ENCODE measurements at places on chromosomes 6 and 20.
A peak's percentile ranks its signal among the peaks of the same experiment; 100 is the strongest.

DNA sequence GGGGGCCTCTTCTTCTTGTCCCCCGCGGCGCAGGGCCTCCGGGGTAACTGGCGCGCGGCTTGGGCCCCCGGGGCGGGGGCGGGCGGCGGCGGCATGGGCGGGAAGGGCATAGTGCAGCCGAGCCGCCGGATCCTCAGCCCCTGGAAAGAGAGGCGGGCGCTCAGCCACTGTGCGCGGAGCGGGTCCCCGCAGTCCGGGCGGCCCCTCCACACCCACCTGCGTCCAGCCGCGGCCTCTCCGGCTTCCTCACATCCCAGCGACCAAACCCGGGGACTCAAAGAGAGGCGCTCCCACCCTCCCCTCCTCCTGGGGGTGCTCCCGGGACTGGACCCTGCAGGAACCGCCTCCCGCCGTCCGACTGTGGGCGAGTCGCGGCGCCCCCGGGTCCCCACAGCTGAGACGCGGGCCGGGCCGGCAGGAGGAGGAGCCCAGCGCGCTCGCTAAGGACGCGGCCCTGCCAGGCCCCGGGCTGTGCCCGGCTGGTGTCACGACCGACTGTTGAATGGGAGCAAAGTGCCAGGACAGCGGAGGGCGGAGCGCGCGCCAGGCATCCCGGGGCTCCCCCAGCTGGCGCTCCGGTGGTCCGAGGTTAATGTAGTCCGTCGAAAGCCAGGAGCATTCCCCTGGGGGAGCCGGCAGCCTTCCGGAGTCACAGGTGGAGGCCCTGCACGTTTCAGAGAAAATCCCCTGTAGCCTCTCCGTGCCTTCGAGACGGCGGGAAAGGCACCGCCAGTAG, at the start of gene PRR18:
PRR18 (minus strand) TSS at position 360 of the 736 bp plus-strand sequence; CDS start at position 110, 250 bp downstream.
- DNase-seq = peak; percentile 55

- no peak for DNase-seq
Observed at GRCh38 chr6:165762876-165763275, 99.8 kb upstream of the PDE10A start.

GRCh38 chr6:10719296-10719963, 3.4 kb upstream of the TMEM14C start:
- no peak for DNase-seq

- no peak for DNase-seq
Observed at GRCh38 chr20:2559279-2559626, 22.9 kb downstream of the TMC2 start.

- DNase-seq = no peak
Observed at GRCh38 chr6:116369964-116370759, 585 bp upstream of the DSE start.

GRCh38 chr6:156731396-156731795, 45.8 kb upstream of the ARID1B start:
- peak; percentile 63 for DNase-seq

- no peak for DNase-seq
Observed at GRCh38 chr20:32513031-32513866, 71.9 kb downstream of the NOL4L start.

DNA sequence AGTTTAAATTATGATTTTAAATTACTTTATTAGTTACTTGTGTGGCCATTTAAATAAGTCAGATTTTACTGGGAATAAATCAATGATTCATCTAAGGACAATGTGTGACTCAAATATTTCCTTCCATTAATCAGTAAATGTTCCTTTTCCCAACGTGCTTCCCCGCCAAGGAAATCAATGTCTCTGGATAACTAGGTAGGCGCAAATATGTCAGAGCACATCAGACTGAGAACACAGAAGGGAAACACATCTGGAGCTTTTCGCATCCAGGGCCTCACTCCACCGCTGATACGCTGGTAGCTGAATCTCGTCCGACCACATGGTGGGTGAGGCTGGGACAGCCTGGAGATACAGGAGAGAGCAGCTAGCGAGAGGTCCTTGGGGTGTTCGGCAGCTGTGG, 56.4 kb upstream of the RPS6KA2 start:
- no peak for DNase-seq

DNA sequence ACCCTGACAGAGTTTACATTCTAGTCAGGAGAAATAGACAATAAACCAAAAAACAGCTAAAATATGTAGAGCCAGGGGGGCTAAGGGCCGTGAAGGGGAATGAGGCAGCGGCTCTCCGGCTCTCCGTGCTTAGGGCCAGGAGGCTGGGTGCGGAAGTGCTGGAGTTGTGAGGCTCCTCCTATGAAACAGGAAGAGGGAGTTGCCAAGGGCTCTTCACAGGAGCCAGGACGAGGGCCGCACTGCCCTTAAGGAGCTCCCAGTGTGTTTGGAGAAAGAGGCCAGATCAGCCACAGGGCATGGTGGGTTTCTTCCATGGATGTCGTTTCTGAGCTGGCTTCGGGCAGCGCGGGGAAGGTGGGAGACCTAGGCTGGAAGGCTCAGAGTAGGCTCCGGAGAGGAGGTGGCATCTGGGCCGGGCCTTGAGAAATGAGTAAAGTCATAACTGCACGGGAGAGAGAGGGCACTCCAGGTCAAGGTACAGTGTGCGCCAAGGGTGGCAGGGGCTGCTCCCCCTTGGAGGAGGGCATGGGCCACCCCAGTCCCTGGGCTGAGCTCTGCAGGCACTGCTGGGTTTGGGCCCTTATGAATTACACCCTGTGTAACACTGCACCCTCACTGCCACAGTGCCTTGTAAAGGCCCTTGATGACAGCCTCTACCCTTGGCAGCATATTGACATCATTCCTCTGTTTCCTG, 20.8 kb upstream of the MLN start:
- no peak for DNase-seq

- no peak for DNase-seq
Observed at GRCh38 chr6:156114541-156114940, 658.9 kb upstream of the NOX3 start.

DNA sequence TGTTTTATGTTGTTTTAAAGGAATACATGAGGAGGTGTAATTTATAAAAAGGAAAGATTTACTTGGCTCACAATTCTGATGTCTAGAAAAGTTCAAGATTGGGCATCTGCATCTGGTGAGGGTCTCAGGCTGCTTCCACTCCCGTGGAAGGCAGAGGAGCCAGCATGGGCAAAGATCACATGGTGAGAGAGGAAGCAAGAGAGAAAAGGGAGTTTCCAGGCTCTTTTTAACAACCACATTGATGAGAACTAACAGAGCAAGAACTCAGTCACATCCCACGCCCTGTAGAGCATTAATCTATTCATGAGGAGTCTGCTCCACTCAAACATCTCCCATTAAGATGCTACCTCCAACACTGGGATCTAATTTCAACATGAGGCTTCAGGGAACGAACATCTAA, 1666.3 kb downstream of the HACE1 start:
- no peak for DNase-seq

- DNase-seq = no peak
Observed at GRCh38 chr20:38320221-38320620, 16.3 kb downstream of the BPI start.

GRCh38 chr20:50559149-50559548, 49.0 kb downstream of the PTPN1 start:
- no peak for DNase-seq

DNA sequence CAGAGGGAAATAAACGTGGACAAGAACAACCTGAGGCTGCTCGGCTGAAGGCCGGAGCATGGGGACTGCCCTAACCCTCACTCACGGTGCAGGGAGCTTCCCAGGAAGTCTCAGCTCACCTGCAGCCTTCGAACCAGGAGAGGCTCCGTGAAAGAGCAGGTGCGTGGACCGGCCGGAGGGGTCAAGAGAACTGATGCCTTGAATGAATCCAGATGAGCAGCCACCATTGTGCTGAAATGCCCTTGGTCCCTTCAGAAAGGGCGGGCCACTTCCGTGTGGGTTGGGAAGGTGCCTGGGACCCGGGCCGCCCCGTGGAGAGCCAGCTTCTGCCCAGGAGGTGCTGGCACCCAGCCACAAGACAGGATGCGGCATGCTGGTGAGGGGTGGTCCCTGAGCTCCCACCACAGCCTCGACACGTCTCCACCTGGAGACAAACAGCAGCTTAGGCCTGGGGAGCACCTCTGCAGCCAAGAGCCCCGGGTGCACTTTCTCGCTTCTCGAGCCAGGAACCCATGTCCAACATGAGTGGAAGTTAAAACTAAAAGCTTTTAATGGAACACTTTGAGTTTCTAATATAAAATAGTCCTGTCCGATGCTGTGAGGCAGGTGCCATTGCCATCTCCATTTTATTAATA, 83.5 kb downstream of the TTLL2 start:
- DNase-seq = no peak

- DNase-seq = no peak
Observed at GRCh38 chr6:142367501-142368018, 65.8 kb downstream of the ADGRG6 start.

- no peak for DNase-seq
Observed at GRCh38 chr6:44837741-44838140, 450.2 kb downstream of the CDC5L start.

- peak; percentile 72 for DNase-seq
Observed at GRCh38 chr6:43096451-43097097, 20.5 kb downstream of the PTK7 start.

- no peak for DNase-seq
Observed at GRCh38 chr6:3340358-3340802, 81.6 kb downstream of the PSMG4 start.

- DNase-seq = no peak
Observed at GRCh38 chr6:101650402-101651100, 257.0 kb downstream of the GRIK2 start.

GRCh38 chr6:53986721-53987521, 124.3 kb upstream of the MLIP start:
- peak; percentile 4 for DNase-seq

- DNase-seq = peak; percentile 60
Observed at GRCh38 chr6:33851959-33852358, 48.2 kb upstream of the MLN start.

- DNase-seq = no peak
Observed at GRCh38 chr6:23728707-23729106, 397.3 kb upstream of the NRSN1 start.

GRCh38 chr6:109834131-109834530, 143.0 kb downstream of the FIG4 start:
- no peak for DNase-seq

- no peak for DNase-seq
Observed at GRCh38 chr6:311679-312220, 19.5 kb downstream of the DUSP22 start.

DNA sequence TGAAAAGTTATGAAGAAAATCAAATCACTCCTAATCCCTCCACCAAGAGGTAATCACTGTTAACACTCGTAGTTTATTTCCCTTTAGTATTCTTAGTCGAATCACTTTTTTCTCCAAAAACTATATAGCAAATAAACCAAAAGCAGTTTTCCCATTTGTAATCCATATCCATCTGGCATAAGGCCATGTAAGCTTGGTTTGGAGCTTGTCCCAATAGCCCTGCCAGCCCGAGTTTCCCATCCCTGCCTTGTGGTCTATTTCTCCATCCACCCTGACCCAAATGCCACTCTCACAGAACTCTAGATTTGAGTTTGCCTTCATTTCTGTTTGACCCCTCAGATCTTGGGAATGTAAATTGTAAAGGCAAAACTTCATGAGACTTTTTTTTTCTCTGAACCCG, 71.8 kb upstream of the DSP start:
- DNase-seq = no peak

- DNase-seq = no peak
Observed at GRCh38 chr6:152308306-152308705, 328.9 kb downstream of the SYNE1 start.

- no peak for DNase-seq
Observed at GRCh38 chr6:12097791-12098190, 85.7 kb downstream of the HIVEP1 start.

GRCh38 chr6:140732991-140733390, 1358.5 kb upstream of the CITED2 start:
- no peak for DNase-seq

DNA sequence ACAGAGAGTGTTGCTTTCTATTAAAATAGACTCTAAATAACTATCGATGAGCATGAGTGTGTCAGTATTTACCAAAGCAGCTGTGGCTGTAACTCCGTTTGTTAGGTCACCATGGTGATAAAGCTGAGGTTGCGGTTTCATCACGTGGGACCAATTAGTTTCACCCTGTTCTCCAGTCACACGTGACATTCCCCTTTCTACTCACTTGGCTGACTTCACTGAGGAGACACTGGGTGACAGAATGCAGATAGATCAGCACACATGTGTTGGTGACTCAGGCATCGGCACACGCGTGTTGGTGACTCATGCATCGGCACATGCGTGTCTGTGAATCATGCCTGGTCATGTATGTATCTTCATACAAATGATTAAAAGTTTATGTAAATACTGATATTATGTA, 285.4 kb downstream of the THBS2 start:
- peak; percentile 7 for DNase-seq

GRCh38 chr6:155493694-155494143, 38.1 kb upstream of the NOX3 start:
- no peak for DNase-seq

- DNase-seq = no peak
Observed at GRCh38 chr20:45047581-45048119, 53.3 kb downstream of the KCNS1 start.

Measured in neural progenitor cell (in vitro differentiated cells).